H9 (cell line): ENCODE measurements at places on chromosomes 2 and 18.

- DNase-seq = no peak
Observed at GRCh38 chr18:39741755-39742466, 2176.3 kb upstream of the CELF4 start.

DNA sequence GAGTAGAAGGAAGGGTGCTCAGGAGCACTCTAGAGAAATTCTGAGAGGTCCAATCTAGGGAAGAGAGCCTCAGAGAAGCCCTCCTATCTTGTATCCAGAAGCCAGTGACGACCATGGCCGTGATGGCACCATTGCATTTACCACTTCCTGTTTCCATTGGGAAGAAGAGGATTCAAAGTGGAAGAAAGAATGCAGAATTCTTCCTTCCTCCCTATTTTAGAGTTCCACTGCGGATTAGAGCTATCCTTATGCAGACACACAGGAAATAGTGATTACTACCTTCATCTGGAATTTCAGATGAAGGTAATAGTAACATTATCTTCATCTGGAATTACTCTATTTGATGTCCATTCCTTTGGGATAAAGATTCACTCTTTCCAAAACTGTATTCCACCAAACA lies 45.6 kb upstream of the PCBP1 start:
- no peak for DNase-seq

- no peak for DNase-seq
Observed at GRCh38 chr2:200423541-200423940, 86.3 kb downstream of the KCTD18 start.

- DNase-seq = no peak
Observed at GRCh38 chr2:190887089-190887488, 6.5 kb downstream of the GLS start.

- no peak for DNase-seq
Observed at GRCh38 chr2:195489101-195489500, 167.9 kb upstream of the SLC39A10 start.

- DNase-seq = no peak
Observed at GRCh38 chr2:47046271-47046670, 108.8 kb downstream of the STPG4 start.

DNA sequence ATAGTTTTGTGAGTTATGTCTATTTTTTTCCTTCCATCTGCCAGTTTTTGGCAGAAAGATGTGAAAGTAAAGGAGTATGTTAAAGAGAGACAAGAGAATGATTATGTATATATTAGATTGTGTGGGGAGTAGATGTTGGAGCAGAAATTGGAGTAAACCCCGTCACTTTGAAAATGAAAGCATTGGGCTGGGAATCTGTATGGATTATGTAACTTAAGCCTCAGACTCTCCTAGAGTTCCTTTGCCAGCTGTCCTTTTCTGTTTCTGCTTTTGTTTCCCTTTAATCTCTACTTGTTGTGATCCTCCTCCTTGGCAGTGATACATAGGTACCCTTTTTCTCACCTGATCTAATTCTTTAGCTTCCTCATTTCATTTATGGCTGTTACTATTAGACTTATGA lies 19.2 kb downstream of the CCDC138 start:
- DNase-seq = no peak

- DNase-seq = no peak
Observed at GRCh38 chr2:105768961-105769452, 24.3 kb downstream of the NCK2 start.

DNA sequence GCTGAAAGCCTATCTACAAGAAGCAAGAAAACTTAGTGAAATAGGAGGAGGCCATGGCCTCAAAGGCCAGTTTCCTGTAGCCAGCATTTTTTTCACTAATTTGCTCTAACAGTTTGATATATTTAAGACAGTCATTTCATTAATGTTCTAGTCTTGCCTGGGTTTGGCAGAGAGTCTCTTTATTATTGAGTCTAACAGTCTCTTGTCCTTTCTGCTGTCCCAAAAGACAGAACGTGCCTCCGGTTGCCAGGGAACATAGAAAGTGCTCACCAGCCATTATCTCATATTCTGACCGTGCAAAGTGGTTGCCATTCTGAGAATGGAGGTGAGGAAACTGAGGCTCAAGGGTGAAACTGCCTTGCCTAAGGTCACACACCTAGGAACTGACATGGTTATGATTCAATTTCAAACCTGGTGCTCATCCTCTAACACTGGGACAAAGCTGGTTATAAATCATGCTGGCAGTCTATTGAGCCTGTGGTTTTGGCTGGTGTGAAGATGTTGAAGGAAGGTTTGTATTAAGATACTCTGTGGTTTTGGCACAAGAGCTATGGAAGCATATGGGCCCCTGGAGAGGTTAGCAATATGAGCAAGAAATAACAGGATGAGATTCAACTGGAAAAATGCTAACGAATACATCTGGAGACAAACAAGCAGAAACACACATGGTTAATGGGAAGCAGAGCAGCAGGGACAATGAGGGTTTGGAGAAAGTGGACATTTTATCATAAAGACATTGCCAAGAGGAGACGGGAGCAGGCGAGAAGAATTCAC lies 903.3 kb upstream of the KLHL29 start:
- no peak for DNase-seq

GRCh38 chr2:105748566-105748965 lies 3.9 kb downstream of the NCK2 start:
- DNase-seq = no peak

DNA sequence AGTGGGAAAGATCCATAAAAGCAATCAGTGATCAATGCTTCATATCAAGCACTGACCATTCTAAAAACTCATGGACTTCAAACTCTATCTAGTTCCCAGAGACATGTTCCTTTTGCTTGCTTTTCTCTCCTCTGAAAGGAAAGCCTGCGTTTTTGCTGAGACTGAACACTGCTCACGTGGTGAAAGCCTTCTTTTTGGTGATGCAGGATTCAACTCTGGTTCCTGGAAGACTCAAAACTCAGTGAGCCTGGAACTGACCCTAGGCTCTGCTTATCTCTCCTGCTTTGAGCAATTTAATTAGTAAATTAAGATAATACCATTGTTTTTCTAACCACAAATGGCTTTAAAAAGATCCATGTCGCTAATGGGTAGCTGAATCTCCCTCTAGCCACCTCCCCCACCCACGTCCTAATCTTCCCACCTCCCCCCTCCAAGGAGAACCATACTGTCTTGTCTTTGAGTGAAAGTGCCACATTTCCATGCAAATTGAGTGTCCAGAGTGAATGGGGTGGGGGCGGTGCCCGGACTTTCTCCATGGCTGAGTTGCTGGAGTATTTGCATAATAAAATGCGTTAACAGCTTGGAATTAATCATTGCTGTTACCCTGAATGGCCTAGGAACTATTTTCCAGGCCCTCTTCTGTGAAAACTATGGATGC lies 130.5 kb downstream of the BCL11A start:
- DNase-seq = no peak
